T47D (cell line): ENCODE measurements at places on chromosomes 13 and 19.

DNA sequence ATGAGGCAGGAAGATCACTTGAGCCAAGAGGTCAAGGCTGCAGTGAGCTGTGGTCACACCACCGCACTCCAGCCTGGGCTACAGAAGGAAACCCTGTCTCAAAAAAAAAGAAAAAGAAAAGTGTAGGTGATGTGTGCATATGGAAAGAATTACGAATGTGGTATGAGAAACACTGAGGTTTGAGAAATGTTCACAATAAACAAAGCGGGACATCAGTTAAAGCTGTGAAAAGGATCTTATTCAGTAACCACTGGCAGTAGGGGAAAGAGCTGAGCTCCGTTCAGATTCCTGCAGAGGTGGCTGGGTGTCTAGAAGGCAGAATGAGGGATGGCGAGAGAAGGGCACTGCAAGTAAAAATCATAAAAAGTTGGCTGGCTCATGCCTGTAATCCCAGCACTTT is 4.1 kb upstream of the IGSF23 start:
- no peak for DNase-seq

- DNase-seq: no peak
Measured at GRCh38 chr13:68808456-68808855, 1299.2 kb upstream of the ATXN8OS start.

- no peak for DNase-seq
Measured at GRCh38 chr19:3823350-3823713, 37.2 kb upstream of the MATK start.

- DNase-seq: no peak
Measured at GRCh38 chr13:99659226-99659625, 158.0 kb downstream of the TM9SF2 start.

GRCh38 chr13:98847780-98848179 is 95.3 kb upstream of the SLC15A1 start:
- no peak for DNase-seq

DNA sequence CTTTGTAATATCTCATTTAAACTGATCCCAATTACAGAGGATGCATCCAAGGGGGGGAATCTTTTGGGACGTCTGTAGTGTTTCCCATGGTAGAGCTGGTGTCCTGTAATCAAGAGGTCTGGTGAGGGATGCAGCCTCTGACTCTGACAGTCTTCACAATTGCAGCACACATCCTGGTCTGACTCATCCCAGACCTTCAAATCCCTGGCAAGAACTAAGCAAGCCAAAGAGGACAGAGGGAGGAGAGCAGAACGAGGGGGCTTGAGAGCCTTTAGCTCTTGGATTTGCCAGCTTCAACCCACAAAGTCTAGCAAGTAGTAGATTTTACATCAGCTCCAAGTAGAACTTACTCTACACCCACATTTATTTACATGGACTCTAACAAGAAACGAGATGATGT is 17.3 kb upstream of the FCGBP start:
- DNase-seq: no peak

GRCh38 chr19:19403373-19403901 is 2.0 kb upstream of the GATAD2A start:
- DNase-seq: no peak

DNA sequence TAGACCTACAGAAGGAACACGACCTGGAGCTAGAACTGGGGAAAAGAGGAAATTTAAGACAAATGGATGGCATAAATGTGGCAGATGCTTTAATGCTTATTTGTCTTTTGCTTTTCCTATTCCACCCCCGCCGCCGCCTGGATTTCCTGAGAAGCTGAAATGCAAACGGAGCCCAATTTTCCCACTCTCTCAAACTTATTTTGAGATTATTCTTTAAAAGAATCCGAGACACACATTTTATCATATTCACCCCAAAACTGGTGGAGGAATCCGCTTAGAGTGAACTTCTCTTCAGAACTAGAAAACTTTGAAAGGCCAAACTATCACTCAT is 5.8 kb downstream of the POU4F1 start:
- DNase-seq: no peak

- no peak for DNase-seq
Measured at GRCh38 chr19:43078311-43078710, 4.2 kb downstream of the PSG2 start.

DNA sequence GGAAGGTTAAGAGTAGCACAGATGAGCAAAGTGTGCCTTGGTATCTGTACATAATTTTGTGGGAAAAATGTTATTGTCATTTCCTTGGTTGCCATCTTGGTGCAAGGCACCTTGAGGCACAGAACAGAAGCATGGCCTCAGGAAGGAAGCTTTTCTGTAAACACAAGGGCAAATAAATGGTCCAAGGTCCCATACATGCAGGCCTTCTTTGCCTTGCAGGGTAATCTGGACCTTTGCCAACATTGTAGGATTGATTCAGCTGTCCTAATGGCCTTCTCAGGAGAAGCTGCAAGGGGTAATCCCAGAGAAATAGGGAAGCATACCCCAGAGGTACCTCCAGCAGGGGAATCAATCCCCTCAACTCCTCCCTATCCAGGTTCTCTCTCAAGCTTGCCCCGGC is 9.0 kb upstream of the MLLT1 start:
- no peak for DNase-seq

DNA sequence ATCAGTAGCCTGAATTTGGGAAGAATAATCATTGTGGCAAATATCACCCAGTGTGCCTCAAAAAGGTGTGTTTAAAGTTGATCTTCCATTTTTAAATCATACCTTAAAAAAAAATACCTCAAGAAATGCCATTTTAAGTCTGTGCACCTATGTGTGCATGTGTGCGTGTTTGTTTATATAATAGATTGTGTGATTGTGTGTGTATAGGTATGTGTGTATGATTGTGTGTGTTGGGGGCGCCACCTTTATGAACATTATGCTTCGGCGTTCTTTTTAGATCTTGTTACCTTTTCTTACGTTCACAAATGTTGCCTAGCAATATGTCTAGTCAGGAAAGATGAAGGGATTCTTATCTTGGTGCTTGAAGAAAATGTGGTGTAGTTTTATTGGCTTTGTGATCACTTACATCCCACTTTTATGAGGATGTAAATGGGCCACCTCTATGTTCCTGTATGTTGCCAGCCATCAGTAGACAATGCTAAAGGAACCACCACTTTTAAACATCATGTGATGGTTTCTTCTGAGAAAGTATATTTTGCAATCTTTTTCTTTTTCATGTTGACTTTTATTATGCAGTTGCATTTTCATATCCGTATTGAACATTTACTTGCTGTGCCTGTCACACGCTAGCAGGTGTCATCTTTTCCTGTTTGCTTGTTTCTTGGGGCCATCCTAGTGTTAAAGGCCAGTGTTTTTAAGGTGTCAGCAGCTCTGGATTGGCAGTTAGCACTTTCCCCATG is 2.2 kb upstream of the IRS2 start:
- no peak for DNase-seq
